ENCODE measurements at places on chromosomes 1 and 21.

- no peak for DNase-seq
Observed at GRCh38 chr1:234616644-234617043, 6.7 kb upstream of the IRF2BP2 start.

DNA sequence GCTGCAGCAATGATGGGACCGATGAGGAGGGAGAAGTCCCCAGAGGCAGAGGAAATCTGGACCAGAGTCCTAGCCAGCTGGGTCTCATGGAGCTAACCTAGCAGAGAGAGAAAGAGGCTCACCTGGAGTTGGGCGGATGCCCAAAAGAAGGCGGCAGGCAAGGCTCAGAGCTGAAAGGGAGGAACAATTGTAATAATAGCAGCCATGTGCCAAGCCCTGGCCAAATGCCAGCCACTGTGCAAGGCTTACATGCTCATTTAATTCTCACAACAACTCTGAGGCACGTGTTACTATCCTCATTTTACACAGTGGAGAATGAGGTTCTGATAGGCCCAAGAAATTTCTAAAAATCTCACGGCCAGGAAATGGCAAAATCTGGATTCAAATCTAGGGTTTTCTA lies 50.0 kb upstream of the ZNF648 start:
- DNase-seq = peak; percentile 70

DNA sequence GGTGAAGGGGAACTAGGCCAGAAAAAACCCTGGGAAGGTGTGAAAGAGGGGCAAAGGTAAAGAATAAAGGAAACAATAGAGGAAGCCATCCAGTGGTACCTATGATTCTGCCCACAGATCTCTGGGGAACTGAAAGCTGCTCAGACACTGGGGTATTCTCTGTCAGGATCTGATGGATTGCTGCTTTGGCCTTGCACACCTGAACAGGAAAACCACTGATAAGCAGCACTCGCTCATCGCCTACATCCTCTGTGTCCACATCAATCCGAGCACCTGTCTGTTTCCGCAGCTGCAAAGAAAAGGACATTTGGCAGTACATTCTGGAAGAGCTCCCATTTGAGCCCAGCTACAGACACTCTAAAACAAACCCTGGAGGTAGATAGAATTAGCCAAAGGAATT lies 10.4 kb downstream of the TDRKH start:
- no peak for DNase-seq

- DNase-seq = no peak
Observed at GRCh38 chr1:245124644-245125043, 30.1 kb upstream of the KIF26B start.

DNA sequence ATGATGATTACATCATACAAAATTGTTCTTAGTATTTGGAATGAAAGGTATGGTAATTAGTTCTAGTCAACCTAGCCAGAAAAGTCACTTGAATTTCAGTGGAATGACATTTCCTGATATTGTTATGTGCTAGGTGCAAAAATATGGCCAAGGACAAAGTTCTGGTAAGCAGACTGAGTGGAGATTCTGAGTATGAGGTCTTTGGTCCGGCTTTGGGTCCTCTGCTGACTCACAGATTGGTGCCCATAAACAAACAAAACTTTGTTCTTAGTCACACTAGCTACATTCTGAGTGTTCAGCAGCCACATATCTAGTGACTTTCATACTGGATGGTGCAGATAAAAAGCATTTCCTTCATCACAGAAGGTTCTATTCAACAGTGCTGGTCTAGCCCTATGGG lies 206.1 kb downstream of the ZNF648 start:
- DNase-seq = no peak

DNA sequence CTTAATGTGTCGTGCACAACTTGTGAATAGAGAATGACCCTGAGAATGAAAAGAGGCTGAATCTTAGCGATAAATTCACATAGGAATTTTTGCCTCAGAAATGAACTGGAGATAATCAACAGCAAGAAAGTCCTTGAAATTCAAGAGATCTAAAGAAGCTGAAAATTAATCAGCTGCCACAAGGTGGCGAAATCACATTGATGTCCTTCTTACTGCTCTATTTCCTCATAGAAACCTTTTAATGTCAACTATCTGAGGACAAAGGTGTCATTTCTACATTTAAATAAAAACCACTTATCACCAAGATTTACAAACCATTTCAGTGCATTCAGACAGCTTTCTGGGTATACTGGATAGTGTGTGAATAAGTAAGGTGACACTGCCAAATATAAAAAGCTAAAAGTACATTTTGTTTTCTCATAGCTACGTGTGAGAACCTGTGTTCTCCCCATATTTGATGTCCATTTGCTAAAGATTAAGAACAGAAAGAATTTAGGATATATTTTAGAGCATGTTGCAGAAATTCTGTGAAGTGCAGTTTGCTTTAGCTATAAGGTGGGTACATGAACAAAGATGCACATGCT lies 485.3 kb upstream of the PTBP2 start:
- peak; percentile 41 for DNase-seq

GRCh38 chr1:228107636-228108035 lies 1.5 kb downstream of the MRPL55 start:
- DNase-seq = no peak

GRCh38 chr1:40185951-40186864 lies 25.0 kb downstream of the RLF start:
- no peak for DNase-seq

DNA sequence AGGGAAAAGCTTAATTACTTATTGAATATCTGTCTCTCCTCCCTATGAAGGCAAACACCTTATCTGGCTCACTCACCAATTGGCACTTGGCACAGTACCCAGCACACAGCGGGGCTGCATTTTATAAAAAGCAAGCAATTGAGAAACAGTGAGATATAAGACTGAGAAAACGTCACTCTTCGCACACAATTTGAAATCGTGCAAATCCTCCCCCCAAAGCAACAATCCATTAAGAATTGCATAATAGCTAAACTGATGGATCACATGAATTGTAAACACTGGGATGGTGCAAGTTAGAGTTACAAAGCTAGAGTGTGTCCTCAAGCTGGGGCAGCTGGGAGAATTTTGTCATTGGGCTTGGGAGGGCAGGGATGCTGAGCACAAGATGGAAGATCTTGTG lies 27.1 kb downstream of the PRDX6 start:
- no peak for DNase-seq

GRCh38 chr1:161440312-161440894 lies 64.9 kb upstream of the FCGR2A start:
- no peak for DNase-seq

- DNase-seq = no peak
Observed at GRCh38 chr1:42937836-42938644, 20.6 kb downstream of the SLC2A1 start.

GRCh38 chr1:234934611-234935033 lies 194.0 kb downstream of the TOMM20 start:
- no peak for DNase-seq

GRCh38 chr21:41763996-41764395 lies 2.9 kb downstream of the RIPK4 start:
- DNase-seq = no peak

- DNase-seq = peak; percentile 32
Observed at GRCh38 chr1:203129501-203130231, 2.1 kb downstream of the ADORA1 start.

DNA sequence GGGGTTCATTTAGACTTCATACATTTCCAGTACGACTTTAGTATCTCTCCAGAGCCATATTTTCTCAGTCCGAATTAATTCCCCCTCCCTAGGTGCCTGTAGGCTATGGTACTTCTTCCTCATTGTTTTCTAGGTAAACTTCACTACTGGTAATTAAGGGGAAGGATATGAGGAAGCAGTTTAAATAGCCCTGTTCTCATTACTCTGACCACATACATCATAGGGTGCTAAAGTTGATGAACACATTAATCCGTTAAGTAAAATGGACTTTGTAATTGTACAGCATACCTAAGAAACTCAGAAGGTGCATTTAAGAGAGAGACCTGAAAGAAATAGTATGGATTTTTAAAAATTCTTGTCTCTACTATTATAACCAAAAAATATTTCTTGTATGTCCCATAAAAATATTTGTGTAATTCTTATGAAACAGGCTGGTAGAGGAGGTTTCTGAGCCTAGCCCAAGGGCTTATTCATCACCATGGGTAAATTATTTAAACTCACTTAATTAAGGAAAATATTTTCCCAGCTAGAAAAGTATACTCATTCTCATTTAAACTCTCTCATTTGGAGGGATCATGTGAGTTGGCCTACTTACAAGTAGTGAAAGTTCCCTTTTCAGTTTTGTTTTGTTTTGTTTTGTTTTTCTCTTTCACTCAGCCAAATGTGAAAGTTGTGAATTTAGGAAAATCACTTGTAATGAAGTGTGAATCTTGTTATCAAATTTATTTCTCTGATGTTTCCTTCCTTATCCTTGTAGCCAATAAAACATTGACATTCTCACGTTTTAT lies 2.0 kb downstream of the PRMT6 start:
- no peak for DNase-seq

DNA sequence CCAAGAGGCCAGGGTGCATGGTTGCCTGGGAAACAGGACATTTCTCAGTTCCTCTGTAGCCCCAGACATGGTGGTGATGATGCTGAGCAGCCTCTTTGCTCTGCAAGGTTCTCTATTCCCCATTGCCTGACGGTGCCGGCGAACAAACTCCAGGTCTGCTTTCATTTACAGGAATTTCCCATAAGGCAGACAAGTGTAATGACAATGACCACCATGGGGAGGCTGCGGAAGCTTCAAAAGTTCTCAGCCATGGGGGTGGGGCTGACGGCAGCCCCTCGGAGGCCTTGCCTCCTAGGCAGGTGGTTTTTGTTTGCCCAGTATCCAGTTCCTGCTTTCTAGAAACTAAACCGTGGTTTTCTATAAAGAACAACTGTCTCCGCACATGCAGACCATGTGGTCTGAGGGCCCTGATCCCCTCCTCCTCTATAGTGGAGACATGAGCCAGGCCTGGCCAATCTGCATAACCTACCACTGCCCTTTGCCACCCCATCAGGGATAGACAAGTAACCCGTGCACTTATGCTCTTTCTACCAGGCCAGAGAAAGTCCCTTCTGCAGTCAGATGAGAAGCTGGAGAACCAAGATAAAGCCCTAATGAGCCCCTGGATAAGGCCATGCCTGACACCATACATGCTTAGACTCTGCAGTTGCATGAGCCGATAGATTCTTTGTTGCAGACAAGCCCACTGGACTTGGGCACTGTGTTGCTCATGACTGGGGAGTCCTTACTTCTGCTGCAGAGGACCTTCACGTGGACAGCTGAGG lies 54.1 kb downstream of the LDLRAD2 start:
- peak; percentile 40 for DNase-seq

DNA sequence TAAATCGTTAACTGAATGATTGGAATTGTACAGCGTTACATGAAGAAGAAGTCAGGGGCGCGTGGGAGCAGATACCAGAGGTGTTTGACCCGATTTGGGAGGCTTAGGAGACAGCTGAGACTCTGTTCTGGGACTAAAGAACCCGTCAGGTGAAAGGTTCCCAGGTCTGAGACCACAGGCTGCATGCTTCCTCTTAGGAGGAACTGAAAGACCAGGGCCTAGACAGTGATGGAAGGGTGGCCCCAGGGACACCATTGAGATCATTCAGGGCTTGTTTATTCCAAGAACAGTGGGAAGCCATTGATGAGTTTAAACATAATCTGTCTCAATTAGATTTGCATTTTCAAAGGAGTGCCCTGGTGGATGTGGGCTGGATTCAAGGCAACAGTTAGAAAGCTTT lies 904 bp downstream of the KLF17 start:
- DNase-seq = no peak

DNA sequence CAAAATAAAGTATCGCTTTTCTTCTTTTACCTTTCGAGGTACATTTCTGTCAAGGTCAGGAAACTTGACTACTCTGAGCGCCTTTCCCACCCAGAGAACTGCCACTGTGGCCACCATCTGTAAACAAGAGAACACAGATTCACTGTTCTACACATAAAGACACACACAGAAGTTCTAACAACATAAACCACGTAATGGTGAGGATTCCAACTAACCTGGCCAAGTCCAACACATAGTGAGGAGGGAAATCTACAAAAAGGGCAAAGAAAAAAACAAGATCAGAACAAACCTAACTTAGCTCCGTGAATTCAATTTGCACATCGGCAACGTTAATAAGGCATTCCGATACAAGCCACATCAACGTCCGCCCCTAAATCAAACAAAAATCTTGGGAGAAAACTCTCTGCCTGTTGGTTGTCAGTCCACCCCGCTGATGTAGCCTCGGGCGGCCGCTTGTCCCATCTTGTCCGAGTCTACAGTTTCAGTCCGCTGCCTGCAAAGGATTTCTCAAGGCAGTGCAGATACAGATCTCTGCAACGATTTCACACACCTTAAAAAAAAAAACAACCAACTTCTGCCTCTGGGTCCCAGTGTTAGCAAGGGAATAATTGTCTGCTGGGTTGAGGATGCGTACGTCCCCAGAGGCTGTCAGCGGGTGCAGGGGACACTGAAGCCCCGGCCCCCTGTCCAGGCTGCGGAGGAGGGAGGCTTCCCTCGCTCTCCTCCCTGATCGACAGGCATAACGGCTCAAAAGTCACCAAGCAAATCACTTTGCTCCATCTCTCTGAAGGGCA lies 1.0 kb downstream of the SLC35D1 start:
- no peak for DNase-seq

- DNase-seq = no peak
Observed at GRCh38 chr21:42193131-42193671, 25.7 kb upstream of the ABCG1 start.

DNA sequence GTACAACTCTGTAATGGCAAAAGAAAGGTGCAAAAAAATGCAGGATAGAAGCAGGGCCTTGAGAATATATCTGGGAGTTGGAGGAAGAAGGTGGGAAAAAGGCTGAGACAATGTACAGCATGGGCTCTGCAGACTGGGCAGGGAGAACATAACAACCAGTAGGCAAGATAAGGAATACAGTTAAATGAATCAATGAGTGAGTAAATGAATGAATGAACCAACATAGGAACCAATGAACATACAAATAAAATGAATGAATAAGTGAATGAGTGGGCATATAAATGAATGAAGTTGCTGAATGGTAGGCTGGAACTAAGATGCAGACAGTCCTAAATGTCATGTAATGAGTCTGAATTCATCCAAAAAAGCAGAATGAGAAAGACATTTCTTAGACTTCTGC lies 370.6 kb downstream of the SMYD3 start:
- no peak for DNase-seq

DNA sequence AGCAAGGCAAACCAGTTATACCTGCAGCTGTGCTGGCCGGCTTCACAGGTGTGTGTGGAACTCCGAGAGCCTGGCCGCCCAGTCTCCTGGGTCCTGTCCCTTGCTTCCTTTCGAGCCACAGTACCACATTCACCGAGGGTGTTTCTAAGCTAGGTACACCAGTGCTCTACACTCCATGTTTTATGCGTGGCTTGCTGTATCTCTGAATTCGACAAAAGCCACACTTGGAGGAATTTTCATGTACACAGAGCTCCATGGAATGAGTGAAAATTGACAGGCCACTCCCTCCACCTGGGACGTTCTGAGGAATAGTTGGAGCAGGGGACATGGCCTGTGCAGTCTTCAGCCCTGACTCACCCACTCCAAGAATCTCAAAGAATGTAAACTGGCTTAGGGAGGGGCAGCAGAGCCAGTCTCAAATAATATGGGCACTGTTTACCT lies 14.0 kb downstream of the ETS2 start:
- DNase-seq = no peak

- DNase-seq = no peak
Observed at GRCh38 chr21:26157801-26158200, 12.8 kb downstream of the APP start.

Measured in NCI-H1092 (cell line).